NCI-H2107 (cell line): ENCODE measurements at places on chromosomes 5 and 9.

DNA sequence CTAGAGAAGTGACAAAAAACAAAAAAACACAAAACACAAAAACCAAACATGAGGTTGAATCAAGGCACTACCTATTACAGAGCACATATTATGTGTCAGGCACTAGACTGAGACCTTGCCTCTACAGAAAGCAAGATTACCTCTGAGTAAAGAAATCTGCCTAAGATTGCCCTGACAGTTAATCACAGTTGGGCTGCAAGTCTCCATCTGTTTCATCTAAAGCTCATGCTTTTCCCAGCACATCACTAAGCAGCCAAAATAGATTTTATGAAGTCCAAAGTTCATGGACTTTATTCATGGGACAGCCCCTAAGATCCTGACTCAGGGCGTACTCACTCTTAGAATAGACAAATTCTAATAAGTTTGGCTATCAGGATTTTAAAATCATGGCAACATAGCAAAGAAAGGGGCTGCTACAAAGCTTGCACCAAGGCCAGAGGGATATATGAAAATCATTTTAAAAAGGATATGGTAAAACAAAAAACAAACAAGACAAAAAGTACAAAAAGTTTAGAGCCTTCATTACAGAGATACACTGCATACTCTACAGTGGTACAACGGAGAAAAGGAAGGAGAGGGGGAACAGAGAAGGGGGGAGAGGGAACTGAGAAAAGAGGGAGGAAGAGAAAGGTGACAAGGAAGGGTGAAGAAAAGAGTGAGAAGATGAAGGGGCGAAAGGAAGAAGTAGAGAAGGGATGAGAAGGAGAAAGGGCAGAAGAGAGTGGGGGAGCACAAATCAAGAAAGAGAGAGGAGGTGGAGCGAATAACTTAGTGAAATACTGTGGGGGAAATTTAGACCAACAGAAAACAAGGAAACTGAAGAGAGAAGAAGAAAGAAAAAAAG lies 58.2 kb downstream of the RICTOR start:
- no peak for DNase-seq

- no peak for DNase-seq
Observed at GRCh38 chr9:138071292-138071691, 193.7 kb downstream of the CACNA1B start.

DNA sequence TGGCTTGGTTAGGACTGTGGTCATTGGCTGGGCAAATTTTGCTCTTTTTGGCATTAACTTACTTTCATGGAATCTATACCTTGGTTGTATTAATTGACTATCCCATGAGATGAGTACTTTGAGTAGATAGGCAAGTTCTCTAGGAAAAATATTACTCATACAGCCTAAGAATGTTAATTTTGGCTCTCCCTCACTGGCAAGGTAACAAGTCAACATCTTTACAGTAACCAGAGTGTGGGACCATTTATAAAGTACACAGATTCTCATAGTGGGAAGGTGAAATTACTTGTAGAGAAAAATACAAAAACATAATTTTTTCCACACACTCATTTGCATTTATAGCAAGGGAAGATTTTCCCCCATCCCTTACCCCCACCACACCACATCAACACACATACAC lies 154.6 kb upstream of the ZNF608 start:
- DNase-seq: no peak

- no peak for DNase-seq
Observed at GRCh38 chr5:124461157-124461556, 285.3 kb downstream of the ZNF608 start.

- DNase-seq: no peak
Observed at GRCh38 chr5:126971455-126972031, 58.8 kb downstream of the MARCHF3 start.

DNA sequence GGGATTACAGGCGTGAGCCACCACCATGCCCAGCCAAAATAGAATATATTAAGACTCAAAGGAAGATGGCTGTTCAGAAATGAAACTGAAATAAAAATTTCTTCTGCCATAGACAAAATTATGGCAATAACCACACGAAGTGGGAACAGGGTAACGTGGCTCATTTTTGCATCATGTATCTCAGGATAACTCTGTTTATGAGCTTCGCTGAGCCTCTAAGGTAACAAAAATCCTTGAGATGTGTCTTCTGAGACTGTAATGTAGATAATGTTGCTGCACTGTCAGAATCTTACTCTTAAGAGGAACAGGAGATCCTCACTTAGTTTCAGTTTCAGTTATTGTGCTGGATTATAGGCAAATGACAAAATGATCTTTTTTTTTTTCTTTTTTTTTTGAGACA lies 153.8 kb downstream of the GOLPH3 start:
- DNase-seq: no peak

DNA sequence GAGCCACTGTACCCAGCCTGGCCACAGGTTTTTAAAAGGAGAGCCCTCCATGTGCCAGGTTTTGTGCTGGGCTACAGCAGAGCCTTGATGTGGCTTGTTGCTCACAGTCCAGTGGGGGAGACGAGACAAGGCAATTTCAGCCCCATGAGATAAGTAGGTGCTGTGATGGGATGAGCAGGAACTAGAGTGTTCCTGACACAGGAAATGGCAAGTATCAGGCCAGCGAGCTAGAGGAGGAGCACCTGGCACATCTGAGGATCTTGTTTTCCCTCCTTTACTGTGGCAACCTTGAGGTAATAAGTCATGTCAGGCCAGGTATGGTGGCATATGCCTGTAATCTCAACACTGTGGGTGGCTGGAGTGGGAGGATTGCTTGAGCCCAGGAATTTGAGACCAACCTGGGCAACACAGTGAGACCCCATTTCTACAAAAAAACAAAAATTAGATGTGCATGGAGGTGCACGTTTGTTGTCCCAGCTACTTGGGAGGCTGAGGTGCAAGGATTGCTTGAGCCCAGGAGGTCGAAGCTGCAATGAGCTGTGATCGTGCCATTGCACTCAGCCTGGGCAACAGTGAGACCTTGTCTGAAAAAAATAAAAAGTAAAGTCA lies 3.8 kb upstream of the ZDHHC12 start:
- DNase-seq: no peak

DNA sequence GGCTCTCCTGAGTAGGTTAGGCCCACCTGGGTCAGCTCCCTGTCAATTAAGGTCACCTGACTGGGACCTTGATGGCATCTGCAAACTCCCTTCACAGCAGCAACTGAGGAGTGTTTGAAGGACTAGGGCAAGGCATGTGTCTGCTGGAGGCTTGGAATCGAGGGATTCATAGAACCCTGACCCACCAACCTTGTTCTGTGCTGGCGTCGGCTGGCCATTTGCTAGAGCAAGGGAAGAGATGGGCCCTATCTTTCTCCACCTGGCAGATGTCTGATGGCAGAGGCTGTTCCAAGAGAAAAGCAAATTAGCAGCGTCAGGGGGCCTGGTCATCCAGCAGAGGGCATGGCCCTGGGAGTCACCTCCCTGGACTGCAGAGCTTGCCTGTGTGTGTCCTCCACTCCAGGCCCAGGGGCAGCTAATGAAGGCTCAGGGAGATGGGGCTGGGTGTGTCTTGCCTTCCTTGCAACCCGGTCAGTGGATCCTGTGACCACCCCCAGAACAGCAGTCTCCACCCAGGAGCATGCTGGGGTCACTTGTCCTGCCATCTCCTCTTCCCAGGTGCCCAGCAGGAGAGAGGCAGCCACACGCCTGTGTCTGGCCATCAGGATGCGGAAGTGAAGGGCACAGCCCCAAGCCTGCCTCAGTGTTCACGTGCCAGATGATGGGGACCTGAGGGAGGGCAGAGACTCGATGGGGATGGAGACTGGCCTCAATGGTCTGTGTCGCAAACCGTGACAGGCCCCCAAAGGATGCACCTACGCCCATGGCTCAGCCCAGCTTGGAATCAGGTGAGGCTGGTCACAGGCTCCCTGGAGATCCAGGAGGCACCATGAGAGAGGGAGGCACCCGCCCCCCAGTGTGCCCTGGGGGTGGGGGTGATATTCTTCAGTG lies 53.9 kb downstream of the BARX1 start:
- no peak for DNase-seq

- peak; percentile 77 for DNase-seq
Observed at GRCh38 chr9:89603767-89604665, 796 bp upstream of the GADD45G start.

- DNase-seq: no peak
Observed at GRCh38 chr9:129558551-129559505, 62.1 kb downstream of the C9orf50 start.

DNA sequence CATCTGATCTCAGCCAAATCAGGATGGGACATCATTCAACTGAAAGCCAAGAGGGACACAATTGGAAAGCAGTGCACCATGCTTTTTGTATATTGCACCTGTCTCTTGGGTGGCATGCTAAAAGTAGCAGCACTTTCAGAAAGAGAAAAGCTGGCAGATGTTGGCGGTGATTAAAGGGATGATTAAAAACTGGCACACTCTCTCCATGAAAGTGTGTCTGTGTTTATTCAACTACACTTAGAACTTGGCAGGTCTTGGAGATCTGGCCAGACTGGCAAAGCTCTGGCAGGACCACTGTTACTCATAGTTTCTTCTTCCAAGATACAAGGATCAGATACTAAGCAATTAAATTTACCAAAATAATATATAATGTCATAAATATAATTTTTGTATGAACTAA lies 112.9 kb upstream of the ELAVL2 start:
- no peak for DNase-seq

DNA sequence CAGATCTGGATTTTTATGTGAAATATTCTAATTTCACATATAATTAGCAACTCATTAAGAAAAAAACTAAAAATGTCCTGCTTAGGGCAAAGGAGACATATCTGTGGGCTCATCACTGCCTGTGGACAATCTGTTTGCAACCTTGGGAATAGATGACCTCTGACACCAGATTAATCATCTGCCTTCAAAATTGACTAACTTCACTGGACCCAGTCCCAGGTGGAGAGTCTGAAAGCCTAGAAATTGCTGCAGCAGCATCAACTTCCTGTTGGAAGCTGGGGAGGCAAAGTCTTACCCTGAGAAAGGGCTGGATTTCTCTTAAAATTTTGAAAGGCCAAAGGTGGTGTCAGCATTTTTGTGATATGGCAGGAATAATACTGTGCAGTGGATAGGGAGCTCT lies 76.3 kb upstream of the TNC start:
- no peak for DNase-seq

- DNase-seq: no peak
Observed at GRCh38 chr9:128151309-128152132, 2.3 kb downstream of the LCN2 start.

- no peak for DNase-seq
Observed at GRCh38 chr9:1890201-1890600, 124.9 kb upstream of the SMARCA2 start.

GRCh38 chr5:50766967-50767366 lies 100.5 kb downstream of the PARP8 start:
- no peak for DNase-seq

DNA sequence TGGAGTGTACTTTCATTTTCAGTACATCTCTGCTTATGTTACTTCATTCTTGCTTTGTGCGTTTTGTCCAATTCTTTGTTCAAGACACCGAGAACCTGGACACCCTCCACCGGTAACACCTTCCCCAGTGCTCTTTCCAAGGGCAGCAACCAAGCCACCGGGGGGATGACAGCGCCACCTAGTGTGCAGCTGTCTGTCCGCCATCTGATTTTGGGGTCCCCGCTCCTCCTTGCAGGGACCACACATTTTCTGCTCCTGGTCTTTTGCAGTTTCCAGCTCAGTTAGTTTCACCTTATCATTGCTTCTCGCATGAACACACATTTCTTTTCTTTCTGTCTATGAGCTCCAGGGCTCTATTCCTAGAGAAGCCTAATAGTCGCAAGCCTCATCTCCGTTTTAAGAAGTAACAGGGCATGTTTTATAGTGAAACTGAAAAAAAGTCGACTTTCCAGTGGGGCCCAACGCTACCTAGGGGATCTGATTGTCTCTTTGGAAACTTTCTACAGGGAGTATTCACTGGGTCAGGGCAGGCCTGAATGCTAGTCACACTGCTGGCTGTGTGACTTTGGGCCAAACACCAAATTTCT lies 152.1 kb downstream of the FSTL4 start:
- DNase-seq: no peak

- no peak for DNase-seq
Observed at GRCh38 chr9:21677834-21678233, 124.6 kb upstream of the MTAP start.

DNA sequence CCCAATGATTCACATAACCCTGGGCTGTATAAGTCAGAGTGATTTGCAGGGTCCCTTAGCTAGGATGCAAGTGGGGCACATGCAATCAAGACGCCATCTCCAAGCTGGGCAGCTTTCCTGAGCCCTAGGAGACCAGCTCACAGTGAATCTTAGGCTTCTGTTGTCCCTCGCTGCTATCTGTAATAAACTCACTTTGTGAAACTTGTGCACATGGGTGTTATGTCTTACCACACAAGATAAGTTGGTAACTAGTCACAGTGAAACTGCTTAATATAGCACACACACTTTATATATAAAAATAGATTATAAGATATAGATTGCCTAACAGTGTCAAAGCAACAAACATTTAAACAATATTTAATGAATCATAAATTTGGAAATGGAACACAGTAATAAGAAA lies 658.5 kb downstream of the SLCO4C1 start:
- no peak for DNase-seq

DNA sequence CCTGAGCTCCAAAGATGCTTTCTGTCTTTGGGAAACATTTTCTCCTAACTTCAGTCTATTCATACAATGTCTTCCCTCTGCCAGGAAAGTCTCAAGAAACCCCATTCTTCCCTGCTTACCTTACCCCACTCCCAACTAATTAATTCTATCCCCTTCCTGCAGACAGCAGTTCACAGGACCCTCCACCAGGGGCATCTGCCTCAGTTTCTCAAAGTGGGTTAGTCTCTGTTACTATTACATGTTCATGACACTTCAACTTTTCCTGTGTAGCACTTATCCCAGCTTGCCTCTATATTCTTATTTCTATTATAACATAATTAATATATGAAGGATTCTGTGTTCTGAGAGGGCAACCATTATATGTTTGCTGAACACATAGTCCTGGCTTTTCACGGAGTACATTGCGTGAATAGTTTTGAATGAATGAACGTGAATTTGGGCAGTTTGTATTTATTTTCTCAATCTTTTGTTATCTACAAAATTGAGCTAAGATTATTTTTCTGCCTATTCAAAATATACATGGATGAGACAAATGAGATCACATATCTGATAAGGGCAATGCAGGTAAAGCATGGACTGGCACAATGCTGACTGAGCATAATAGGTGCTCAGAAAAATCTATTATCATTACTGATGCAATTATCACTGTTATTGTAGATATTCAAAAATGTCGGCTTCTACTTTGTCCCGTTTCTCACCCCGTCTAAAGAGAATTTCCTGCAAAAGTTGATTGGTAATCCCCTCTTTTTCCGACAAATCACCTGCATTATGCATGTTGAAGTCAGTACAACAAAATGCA lies 341.1 kb downstream of the BRINP1 start:
- DNase-seq: no peak

DNA sequence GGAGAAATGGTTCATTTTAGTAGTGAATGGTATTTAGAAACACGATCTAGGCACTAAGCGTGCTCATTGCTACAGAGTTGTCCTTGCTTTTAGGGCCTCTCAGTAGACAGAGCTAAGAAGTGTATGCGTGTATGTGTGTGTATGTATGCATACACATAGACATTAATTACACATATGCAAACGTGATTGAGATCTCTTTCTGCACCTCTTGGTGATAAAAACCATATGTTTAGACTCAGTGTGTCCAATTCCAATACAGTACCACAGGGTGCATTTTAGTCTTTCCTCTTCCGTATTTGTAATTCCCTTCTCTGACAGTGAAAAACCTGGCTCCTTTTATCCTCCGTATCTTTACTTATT lies 13.1 kb downstream of the TRIO start:
- DNase-seq: no peak

- DNase-seq: no peak
Observed at GRCh38 chr9:28073270-28073669, 500.0 kb upstream of the C9orf72 start.

GRCh38 chr5:137734962-137735554 lies 831 bp downstream of the KLHL3 start:
- DNase-seq: no peak

GRCh38 chr5:147930769-147931168 lies 24.4 kb upstream of the C5orf46 start:
- no peak for DNase-seq
